ENCODE measurements at places on chromosomes 7 and 10. TPM values are rescaled to one million over a fixed set of nuclear protein-coding genes. Genes with fewer than 3 reads are reported as not detected.

STOX1 gene
- total RNA-seq, result 2.7 TPM

GRCh38 chr10:76779796-76780301, 857.8 kb downstream of the KCNMA1 start:
- no peak for DNase-seq

DNA sequence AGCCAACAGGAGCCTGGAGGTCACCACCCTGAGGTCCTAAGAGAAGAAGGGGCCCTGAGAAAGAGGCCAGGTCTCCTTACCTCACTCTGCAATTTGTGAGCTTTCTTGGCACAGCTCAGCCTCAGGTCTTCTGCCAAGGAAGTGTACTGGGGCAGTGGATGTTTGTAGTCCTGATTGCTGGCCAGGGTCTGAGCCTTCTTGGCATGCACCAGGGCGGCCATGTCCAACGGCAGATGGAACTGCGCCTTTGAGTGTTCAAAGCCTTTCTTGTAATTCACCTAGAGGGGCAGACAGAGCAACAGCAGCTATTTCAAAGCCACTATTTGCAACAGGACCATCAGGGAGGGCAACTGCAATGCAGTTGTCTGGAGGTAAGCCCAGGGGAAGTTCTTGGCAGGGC, 51.7 kb downstream of the NRAP start:
- no peak for DNase-seq

- no peak for DNase-seq
Measured at GRCh38 chr10:75079436-75080083, 31.9 kb upstream of the SAMD8 start.

DNA sequence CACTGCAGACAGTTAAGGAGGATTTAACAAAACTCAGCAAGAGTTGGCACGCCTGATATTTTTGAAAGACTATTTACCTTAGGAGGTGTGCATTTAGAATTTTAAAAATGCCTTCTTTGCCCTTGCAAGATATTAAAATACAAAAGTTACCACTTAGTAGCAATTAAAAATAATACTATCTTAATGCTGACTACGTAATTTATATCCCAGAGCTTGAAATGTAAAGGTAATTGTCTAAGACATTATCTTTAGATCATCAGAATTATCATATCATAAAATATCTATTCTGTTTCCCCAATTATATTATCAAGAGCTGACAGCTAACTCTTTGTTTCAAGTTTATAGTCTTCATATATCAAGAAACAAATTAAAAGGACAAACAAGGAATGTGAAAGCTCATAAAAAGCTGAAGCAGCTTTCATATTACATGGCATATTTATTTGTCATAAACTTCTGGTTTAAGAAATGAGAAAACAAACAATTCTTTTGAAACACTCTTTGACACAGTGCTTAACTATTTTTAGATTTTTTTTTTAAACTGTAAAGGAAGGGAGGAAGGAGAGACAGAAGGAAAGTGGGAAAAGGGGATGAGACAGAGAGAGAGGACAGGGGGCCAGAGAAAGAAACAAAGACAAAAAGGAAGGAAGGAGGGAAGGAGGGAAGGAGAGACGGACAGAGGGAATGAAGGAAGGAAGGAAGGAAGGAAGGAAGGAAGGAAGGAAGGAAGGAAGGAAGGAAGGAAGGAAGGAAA, 73.5 kb downstream of the RTKN2 start:
- no peak for DNase-seq

DNA sequence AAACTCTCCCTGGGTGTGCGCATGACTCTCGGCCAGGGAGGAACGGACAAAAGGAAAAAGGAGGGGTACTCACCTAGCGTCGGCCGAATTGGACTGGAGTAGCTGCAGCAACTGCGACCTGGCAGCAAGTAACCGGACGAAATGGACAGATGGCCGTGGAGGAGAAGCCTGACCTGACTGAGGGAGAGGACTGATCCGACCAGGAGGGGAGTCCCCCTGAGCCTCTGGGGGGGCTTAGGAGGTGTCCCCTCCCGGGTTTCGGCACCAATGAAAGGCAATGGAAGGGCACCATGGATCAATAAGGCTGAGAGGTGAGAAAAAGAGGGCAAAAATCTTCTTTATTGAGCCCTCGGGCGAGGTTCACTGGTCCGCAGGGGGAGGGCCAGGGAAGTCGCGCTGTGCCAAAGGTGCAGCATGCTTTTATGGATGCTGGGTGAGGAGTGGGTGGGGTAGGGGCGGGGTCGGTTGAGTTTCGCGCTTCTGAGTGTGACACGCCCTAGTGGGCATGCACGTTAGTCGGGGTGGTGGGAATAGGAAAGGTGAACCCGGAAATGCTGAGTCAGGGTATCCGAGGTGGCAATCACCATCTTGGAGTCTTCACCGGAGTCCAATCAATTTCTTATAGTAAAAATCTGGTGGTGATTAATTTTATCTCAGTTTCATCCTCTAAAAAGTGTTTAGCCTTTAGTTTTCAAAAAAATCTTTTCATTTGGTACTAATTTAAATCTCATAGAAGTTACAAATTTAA, 638.5 kb upstream of the DPP6 start:
- no peak for DNase-seq
